ENCODE measurements at places on chromosomes 5 and 9.

DNA sequence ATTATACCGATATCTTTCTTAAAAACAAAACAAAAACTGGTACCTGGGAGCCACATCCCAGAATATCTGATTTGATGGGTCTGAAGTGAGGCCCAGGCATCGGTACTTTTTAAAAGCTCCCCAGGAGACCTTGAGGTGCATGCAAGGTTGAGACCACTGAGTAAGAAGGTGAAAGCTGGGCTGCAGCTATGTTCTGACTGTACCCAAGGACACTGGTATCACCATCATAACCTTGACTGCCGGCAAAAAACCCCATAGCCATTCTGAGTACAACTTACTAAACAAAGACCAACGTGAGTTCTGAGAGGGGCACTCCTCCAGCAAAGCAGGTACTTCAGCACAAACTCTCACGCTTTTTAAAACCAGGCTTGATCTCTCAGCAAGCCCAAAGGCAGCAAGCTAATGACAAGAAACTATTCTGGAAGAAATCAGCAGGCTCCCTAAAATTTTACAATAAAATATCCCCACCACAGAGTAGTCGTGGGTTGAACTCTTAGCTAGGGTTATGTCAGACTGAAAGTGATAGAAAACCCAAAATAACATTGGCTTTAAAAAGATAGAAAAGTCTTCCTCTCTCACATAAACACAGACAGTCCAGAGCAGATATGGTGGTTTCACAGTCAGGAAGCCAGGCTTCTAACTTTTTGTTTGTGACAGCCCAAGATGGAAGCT is 263.9 kb downstream of the SAXO1 start:
- no peak for DNase-seq

DNA sequence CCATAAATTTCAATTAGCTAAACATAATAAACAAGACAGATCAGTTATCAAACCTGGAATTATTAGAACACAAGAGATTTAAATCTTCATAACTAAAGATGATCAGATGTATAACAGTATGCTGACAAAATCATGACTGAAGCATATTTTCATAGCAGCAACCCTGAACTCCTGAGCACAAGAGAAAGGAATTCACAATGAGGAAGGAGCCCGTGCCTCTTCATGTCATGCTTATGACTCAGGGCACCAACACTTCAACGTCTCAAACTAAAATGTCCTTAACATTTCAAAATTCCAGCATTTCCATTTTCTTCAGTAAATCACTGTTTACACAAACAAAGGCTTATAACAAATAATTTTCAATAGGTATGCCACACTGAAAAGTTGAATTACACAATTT is 6.7 kb downstream of the AP3B1 start:
- DNase-seq = no peak

GRCh38 chr5:73640861-73641320 is 14.9 kb downstream of the ARHGEF28 start:
- DNase-seq = no peak

- no peak for DNase-seq
These were observed 100.0 kb downstream of the PSD2 start for GRCh38 chr5:139895647-139896046.

DNA sequence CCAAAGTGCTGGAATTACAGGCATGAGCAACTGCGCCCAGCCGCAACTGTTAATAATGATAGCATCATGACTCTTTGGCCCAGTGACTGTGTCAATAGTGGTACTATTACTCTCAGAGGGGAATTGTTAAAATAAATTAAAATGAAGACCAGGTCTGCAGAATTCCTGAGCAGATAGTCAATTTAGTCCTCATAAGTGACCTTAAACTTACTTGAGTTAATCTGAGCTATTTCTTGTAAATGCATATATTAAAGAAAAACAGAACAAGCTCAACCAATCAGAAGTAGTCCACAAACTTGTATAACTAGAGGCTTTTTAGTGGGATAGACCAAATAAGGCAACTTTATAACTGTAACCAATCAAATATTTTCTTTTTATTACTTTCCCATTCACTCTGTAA is 1.7 kb upstream of the RECK start:
- no peak for DNase-seq

DNA sequence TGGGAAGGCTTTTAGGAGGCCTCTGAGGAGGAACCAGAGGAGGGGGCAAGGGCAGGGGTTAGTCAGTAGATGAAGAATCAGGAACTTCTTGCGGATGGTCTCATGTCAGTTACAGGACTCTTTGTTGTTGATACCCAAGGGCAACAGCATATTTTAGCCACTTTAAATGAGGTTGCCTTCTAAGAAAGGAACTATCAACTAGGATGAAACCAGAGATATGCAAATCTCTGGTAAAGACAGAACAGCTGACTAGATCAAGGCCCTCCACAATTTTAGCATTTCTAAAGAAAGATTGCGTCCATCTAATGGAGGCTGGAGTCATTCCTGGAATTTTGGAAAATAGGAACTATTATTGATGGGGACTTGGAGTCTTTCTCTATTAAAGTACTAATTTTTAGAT is 57.7 kb upstream of the KLF4 start:
- no peak for DNase-seq

GRCh38 chr5:149497357-149497756 is 53.9 kb downstream of the CSNK1A1 start:
- no peak for DNase-seq

- DNase-seq = no peak
These were observed 117.2 kb upstream of the RGMB start for GRCh38 chr5:98656125-98656795.

- DNase-seq = no peak
These were observed 183.4 kb downstream of the GOLPH3 start for GRCh38 chr5:31990701-31991110.

- no peak for DNase-seq
These were observed 13.9 kb downstream of the PTAR1 start for GRCh38 chr9:69745716-69746437.

- no peak for DNase-seq
These were observed 2.5 kb upstream of the ACTL7A start for GRCh38 chr9:108859459-108860114.

- peak; percentile 62 for DNase-seq
These were observed 984 bp downstream of the STXBP1 start for GRCh38 chr9:127612939-127613582.

GRCh38 chr9:114696814-114697544 is 15.0 kb upstream of the TEX48 start:
- DNase-seq = no peak

DNA sequence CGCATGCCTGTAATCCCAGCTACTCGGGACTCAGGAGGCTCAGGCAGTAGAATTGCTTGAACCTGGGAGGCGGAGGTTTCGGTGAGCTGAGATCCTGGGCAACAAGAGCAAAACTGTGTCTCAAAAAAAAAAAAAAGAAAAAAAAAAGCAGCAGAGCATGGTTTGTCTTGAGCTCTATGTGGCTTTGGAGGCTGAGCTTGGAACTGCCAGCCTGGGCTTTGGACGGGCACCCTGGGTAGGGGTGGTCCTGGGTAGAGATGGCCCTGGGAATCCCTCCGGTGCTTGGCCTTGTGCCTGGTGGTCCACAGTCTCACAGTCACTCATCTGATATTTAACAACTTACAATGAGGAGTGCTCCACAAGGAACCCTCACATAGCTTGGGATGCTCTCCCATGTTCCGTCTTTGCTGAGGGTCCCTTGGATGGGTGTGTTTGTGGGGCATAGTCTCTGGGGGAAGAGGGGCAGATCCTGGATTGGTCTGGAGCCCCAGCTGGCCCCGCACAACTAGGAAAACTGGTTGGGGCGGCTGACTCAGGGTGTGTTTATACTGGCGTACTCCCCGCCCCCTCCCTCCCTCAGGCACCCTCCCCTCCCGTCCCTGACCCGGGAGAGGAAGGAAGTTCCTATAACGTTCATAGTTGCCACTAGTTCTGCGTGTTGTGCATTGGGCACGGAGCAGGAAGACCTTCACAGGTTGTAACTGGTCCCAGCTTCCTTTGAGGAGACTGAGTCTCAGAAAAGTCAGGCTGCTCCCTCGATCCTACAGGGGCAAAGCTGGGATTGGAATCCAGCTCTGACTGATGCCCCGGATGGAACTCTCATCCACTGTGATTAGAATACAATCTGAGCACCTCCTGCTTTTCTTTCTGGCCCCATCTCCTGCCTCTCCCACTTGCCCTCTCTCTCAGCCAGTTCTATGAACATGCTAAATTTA is 11.2 kb downstream of the IER5L start:
- peak; percentile 90 for DNase-seq

- no peak for DNase-seq
These were observed 142.6 kb downstream of the TARS1 start for GRCh38 chr5:33583332-33583731.

- no peak for DNase-seq
These were observed 6.7 kb upstream of the BRINP1 start for GRCh38 chr9:119375892-119376291.

- DNase-seq = no peak
These were observed at the start of gene MSMP for GRCh38 chr9:35754264-35754663. Gene MSMP, minus strand, starts transcription at chr9:35754276. Its CDS starts 147 bp downstream, at chr9:35754129.

GRCh38 chr9:127968700-127969383 is 11.9 kb downstream of the EEIG1 start:
- no peak for DNase-seq

DNA sequence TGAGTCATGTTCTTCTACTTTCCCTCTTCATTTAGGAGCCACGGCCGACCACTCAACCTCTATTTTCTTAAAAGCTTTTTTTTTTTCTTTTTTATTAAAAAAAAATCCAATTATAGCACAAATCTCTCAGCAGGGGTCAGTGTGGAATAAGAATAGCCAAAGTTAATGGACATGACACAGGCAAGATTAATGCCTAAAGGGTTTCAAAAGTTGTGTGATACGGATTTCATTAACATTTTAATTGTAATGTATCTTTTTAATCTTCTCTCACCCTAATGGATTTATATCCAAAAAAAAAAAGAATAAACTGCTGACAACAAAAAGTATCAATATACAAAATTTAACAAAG is 5.4 kb downstream of the NACC2 start:
- no peak for DNase-seq

DNA sequence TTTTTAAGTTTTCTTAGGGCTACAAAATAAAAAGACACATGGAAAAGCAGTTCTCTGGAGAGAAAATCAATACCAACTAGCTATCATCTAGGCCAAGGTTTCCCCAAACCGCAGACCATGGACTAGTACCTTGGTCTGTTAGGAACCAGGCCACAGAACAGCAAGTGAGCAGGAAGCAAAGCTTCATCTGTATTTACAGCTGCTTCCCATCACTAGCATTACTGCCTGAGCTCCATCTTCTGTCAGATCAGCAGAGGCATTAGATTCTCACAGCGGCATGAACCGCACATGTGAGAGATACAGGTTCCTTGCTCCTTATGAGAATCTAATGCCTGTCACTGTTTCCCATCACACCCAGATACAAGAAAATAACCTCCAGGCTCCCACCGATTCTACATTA is 1907.6 kb upstream of the ACO1 start:
- DNase-seq = no peak

- DNase-seq = no peak
These were observed 493 bp downstream of the P4HA2 start for GRCh38 chr5:132227235-132227484.

- no peak for DNase-seq
These were observed 155.6 kb downstream of the ARHGAP26 start for GRCh38 chr5:142925795-142926194.

- DNase-seq = peak; percentile 25
These were observed 946 bp downstream of the ADCY2 start for GRCh38 chr5:7396713-7397454.

DNA sequence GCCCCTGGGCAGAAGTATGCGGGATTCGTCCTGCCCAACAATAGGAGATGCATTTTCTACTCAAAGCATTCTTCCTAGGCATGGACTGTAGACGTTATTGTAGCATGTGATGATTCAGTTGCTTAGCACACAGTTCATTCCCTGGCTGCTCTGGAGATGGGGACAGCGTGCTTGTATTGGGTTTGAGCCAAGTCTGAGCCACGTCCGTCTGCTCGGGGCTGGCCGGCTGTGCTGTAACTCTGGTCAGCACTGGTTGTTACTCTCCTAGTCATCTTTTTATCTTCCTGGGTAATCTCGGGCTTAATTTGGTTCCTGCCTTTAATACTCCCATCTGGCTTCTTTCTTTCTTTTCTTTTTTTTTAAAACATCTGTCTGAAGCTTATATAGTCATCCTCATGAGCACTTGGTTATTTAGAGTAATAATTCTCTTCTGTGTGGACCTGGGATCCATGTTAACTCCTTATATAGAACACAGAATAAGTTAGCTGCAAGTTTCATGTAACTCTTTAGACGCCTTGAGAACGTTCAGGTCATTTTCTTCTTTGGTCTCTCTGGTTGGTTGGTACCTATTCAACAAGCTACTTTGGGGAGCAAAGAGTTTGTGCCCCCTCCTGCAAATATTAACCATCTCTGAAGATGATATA is 118.8 kb upstream of the RPS23 start:
- DNase-seq = no peak

- DNase-seq = no peak
These were observed 9.9 kb downstream of the SRP19 start for GRCh38 chr5:112870966-112871365.

DNA sequence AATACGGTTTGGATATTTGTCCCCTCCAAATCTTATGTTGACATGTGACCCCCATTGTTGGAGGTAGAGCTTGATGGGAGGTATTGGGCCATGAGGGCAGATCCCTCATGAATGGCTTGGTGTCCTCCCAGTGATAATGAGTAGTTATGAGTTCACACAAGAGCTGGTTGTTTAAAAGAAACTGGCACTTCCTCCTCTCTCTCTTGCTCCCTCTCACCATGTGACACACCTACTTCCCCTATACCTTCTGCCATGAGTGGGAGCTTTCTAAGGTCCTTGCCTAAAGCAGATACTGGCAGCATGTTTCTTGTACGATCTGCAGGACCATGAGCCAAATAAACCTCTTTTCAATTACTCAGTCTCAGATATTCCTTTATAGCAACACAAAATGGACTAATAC is 132.0 kb downstream of the PIK3R1 start:
- DNase-seq = no peak

GRCh38 chr9:71761938-71762353 is 6.4 kb downstream of the CEMIP2 start:
- DNase-seq = peak; percentile 69

DNA sequence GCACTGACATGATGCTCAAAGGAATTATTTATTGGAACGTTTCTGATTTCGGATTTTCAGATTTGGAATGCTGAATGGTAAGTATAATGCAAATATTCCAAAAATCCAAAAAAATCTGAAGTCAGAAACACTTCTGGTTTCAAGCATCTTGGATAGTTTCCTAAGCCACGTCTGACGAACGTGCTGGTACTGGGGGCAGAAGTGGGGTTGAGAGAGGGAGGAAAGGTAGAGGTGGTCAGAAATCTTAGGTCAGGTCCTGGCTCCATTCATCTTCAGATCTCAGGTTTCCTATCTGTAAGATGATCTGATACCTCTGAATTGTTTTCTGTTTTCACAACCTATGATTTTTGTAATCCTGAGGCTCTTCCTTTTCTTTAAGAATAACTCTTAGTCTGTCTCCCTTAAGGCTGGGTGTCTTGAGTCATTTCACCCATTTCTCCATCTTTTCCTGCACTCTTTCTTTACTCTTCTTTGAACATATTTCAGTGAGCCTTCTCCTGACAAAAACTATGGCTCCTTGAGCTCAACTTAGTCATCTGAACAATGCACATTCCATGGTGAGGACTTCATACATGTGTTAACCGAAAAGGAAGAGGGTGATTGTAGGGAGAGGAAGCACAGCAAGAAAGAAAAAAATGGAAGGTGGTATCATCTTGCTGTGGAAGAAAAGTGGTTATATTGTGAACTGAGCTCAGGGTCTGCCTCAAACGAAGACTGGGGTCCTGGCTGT is 3.3 kb downstream of the SGCD start:
- DNase-seq = no peak

- no peak for DNase-seq
These were observed 67.6 kb downstream of the SHB start for GRCh38 chr9:38001430-38001829.

GRCh38 chr9:37582548-37583157 is 6.5 kb upstream of the FBXO10 start:
- DNase-seq = no peak

- no peak for DNase-seq
These were observed 13.3 kb upstream of the RECK start for GRCh38 chr9:36023260-36024048.
